Stomach (tissue), 19 donors: ENCODE measurements at places on chromosomes 7 and 10. TPM values are rescaled to one million over a fixed set of nuclear protein-coding genes. Genes with fewer than 3 reads are reported as not detected.
A peak's percentile ranks its signal among the peaks of the same experiment; 100 is the strongest.

MYH16 gene
- polyA plus RNA-seq = not detected

DNA sequence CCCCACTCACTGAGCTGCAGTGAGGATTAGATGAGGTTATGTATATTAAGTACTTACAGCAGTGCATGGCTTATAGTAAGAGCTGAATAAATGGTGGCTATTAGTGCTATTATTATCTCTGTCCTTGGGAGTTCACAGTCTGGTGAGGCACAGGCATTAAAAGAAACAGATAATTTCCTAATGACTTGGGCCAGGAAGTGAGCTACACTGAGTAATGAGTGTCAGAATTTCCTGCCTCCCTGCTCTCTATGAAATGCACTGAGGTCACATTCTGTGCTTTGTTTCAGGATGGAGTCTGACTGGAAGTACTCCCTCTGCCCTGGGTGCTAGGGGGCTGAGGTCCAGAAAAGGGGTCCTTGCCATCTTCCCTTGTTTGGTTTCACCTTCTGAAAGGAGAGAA is 48.7 kb upstream of the LOXL4 start:
- no peak overlapping the region for H3K27ac ChIP-seq
- H3K4me3 ChIP-seq = no peak overlapping the region
- no peaks in the 10 kb centered on the region for H3K4me1 ChIP-seq
- no peaks in the 10 kb centered on the region for H3K27me3 ChIP-seq
- no peaks in the 10 kb centered on the region for H3K36me3 ChIP-seq
- DNase-seq = no peak

- no peaks in the 10 kb centered on the region for H3K27me3 ChIP-seq
- DNase-seq = no peak
- no peak overlapping the region for H3K27ac ChIP-seq
- H3K4me1 ChIP-seq = no peaks in the 10 kb centered on the region
- H3K36me3 ChIP-seq = peaks cover 20% of the 10 kb centered on the region
These were observed 52.7 kb downstream of the VPS50 start for GRCh38 chr7:93284908-93285307.

GNGT1 gene
- polyA plus RNA-seq = not detected

DNA sequence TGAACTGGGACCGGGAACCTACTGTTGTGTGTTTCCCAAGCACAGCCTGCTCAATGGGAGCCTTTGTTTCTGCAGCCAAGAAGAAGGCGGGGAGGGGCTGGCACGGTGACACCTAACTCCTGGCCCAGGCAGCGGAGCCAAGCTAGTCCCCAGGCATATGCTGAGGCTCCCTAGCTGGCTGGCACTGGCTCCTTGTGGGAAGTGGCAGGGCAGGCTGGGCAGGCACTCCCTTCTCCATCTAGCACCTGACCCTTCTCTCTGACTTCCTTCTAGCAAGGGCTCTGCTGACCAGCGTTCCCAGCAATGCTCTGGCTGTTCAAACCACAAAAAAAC is 325.0 kb downstream of the PLXNA4 start:
- H3K4me1 ChIP-seq = peaks cover 55% of the 10 kb centered on the region
- H3K27ac ChIP-seq = peak overlapping the region; percentile 66
- DNase-seq = peak; percentile 88
- no peaks in the 10 kb centered on the region for H3K27me3 ChIP-seq
- no peak overlapping the region for H3K4me3 ChIP-seq

MRC1 gene
- polyA plus RNA-seq = 1.9 TPM

GRCh38 chr10:29102636-29103035 is 186.2 kb upstream of the LYZL1 start:
- no peak for DNase-seq
- H3K4me3 ChIP-seq = no peak overlapping the region
- H3K4me1 ChIP-seq = peaks cover 11% of the 10 kb centered on the region
- no peaks in the 10 kb centered on the region for H3K36me3 ChIP-seq
- H3K27ac ChIP-seq = no peak overlapping the region

- H3K4me3 ChIP-seq = no peak overlapping the region
- H3K27ac ChIP-seq = no peak overlapping the region
- H3K27me3 ChIP-seq = no peaks in the 10 kb centered on the region
These were observed 69.2 kb downstream of the PRTFDC1 start for GRCh38 chr10:24883176-24883575.

DNA sequence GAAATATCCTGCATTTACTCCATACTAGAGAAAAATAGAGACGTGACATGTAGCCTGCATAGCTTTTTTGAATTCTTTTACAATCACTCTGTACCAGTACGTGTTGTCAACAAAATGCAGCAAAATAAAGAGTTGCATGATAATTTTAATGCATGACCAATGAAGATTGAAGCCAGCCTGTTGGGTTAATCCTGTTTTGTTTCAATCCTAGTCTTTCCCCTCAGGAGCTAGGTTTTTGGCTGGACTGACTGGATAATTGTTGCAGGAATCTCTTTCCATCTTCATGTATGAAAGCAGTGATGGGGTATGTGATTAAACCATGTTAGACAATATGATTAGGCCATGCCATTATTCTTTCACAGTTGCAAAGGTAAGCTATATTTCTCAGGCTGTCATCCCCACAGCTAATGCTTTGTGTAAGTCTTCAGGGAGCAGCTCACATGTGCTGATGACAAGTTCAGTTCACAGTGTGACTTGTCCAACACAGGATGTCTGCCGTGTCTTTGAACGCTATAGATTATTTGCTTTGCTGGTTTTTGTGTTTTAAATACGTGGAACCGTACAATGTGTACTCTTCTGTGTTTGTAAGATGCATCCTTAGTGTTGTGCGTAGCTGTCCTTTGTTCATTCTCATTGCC is 24.4 kb downstream of the PAPSS2 start:
- DNase-seq = no peak
- H3K4me3 ChIP-seq = no peak overlapping the region
- H3K27ac ChIP-seq = no peak overlapping the region
- H3K27me3 ChIP-seq = no peaks in the 10 kb centered on the region
- peaks cover 19% of the 10 kb centered on the region for H3K4me1 ChIP-seq
- H3K36me3 ChIP-seq = no peaks in the 10 kb centered on the region

- no peak for DNase-seq
- H3K4me3 ChIP-seq = no peak overlapping the region
- no peak overlapping the region for H3K27ac ChIP-seq
- H3K4me1 ChIP-seq = peaks cover 14% of the 10 kb centered on the region
These were observed 261.9 kb downstream of the ELMO1 start for GRCh38 chr7:37186753-37187152.

NOS3 gene
- 2.5 TPM for polyA plus RNA-seq

DNA sequence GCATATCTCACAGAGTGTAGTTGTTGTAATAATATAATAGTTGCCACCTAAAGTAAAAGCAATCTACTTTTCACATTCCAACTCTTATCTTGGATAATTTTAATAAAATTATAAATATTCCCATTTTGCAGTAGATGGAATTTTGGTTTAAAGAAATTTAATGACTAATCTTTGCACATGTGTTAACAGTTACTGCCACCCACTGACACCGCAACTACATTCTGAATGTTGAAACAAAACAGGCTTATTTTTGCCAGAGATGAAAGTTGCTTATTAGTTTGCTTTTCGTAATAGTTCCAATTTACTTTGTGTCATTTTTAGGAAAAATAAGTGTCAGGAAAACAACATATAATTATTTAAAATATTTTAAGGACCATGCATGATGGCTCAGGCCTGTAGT is 557.5 kb upstream of the PCDH15 start:
- H3K27ac ChIP-seq = no peak overlapping the region
- no peaks in the 10 kb centered on the region for H3K36me3 ChIP-seq
- DNase-seq = no peak
- no peaks in the 10 kb centered on the region for H3K4me1 ChIP-seq
- no peaks in the 10 kb centered on the region for H3K27me3 ChIP-seq
- H3K4me3 ChIP-seq = no peak overlapping the region

DNA sequence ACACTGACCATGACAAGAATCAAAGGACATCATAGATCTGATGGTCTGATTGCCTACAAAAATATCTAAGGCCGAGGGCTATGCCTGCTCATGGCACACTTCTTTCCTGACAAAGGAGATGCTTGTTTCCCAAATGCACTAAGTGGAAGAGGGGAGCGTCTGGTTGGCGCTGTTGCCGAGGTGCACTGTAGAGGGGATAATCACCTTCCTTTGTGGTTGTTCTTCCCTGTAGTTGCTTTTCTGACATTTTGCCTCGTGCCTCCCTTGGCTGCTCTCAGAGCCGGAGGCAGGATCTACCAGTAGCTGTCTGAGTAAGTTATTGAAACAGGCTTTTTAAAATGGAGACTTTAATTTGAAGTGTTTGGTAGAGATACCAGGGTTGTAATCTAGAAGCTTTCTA is 352.0 kb downstream of the SORCS3 start:
- H3K4me1 ChIP-seq = no peaks in the 10 kb centered on the region
- H3K36me3 ChIP-seq = no peaks in the 10 kb centered on the region
- H3K27me3 ChIP-seq = no peaks in the 10 kb centered on the region
- H3K4me3 ChIP-seq = no peak overlapping the region

DNA sequence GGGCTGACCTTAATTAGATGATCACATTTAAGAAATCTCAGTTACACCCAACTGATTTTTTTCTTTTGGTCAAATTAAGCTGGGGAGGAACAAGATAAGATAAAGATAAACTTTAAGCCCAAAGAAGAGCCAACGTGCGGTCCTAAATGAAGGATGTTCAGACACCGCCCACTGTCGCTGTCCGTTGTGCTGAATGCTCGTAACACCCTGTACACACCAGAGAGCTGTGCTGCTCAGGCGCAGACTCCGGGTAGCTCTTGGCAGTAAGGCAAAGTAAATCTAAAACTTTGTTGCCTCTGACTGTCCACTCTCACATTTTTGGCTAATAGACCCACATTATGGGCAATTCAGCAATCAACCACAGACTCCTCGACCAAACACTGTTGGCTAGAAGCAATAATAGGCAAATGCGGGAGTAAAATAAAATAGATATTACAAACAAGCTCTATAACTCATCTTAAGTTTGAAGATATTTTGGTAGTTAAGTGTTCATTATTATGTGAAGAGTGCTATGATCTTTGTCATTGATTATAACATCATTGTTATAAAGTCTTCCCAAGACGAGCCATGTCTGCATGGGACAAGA is 57.1 kb downstream of the PLPP4 start:
- H3K36me3 ChIP-seq = no peaks in the 10 kb centered on the region
- H3K27ac ChIP-seq = no peak overlapping the region
- H3K27me3 ChIP-seq = peaks cover 4% of the 10 kb centered on the region
- peak; percentile 82 for DNase-seq
- H3K4me3 ChIP-seq = no peak overlapping the region

IFIT1B gene
- not detected for polyA plus RNA-seq

DNA sequence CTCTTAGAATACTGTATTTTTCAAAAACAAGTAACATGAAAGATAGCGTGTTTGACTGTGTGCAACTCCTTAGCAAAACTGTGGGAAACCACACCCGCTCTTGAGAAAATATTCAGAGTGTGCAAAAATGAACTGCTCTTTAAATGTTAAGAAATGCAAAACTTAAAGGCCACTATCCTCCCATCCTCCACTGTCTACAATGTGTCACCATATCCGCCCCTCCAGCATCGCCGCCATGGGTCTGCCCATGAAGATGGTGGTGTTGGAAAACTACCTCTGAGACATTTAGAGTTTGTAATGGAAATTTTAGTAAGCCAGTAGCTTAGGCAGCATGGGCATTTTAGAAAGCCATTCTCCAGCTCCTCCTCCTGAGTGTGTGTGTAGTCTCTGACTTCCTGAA is 20.1 kb upstream of the NMT2 start:
- no peak overlapping the region for H3K27ac ChIP-seq
- H3K27me3 ChIP-seq = peaks cover 5% of the 10 kb centered on the region
- no peaks in the 10 kb centered on the region for H3K36me3 ChIP-seq
- H3K4me3 ChIP-seq = no peak overlapping the region

DNA sequence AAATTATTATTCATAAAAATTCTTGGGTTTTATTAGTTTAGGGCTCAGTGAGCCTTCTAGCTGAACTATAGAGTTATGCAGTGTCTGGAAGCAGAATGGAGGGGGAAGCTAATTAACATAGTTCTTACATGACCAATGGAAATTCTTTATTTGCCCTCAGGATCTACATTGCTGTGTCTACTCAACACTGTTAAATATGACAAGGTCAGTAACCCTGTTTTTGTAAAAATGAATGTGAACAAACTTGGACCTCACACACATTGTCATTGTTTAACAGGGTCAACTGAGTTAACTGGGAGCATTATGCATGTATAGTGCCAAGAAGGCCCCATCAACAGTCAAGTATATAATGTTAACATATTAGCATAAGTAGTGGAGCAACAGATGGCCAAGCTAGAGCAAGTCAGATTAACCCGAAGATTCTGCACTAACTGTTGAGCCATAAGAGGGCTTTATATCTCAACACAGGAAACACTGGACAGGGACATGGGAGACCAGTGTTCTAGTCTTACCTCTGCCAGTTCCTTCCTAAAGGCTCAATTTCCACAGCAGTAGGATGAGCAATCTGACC is 122.5 kb upstream of the SEM1 start:
- DNase-seq = peak; percentile 6
- no peaks in the 10 kb centered on the region for H3K27me3 ChIP-seq
- no peaks in the 10 kb centered on the region for H3K4me1 ChIP-seq
- no peaks in the 10 kb centered on the region for H3K36me3 ChIP-seq
- H3K4me3 ChIP-seq = no peak overlapping the region

DNA sequence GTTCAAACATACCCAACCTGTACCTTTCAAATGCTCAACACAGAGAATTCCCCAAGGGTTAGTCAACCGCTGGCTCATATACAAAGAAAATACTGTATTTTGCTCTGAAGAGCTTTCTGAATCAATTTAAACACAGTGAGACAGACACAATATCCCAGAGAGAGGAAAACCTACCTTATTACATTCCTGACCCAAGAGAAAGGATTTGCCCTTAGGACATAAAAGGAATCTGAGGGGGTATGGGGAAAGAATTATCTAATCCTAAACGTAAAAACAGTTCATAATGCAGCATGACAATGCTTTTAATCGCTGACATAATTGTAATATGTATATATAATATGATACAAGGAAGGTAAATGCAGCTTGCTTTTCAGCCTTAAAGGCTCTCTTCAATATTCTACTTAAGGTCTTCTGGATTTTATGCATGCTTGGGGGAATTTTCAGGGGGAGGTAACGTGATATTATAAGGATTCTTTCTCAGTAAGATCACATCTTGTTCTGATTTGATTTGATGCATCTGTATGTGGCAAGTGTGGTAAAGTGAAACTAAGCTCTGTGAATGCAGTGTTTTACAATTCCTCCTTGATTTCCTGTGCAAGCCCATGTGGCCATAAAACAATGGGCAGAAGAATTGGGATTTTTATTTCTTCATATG is 240.5 kb downstream of the GLI3 start:
- peaks cover 9% of the 10 kb centered on the region for H3K4me1 ChIP-seq
- no peak overlapping the region for H3K4me3 ChIP-seq
- H3K27me3 ChIP-seq = no peaks in the 10 kb centered on the region
- H3K36me3 ChIP-seq = no peaks in the 10 kb centered on the region

RAPGEF5 gene
- polyA plus RNA-seq = 1.5 TPM

DNA sequence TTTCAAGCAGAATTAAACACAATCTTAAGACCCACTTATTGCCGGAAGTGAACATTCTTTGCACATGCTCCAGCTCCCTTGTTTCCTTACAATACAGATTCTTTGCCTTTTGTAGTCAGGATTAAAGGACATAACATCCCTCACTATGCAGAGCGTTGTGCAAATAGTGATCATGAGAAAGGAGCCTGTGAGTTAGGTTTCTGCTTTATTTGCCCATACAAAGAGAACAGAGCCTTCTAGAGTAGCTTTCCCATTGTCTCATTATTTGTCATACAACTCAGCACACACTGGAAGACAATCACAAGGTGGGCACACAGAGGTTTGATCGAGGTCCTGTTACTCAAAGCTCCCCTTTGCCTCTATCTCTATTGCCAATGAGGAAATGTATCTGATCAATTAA is 48.2 kb upstream of the WDR11 start:
- no peak overlapping the region for H3K27ac ChIP-seq
- DNase-seq = no peak
- H3K4me3 ChIP-seq = no peak overlapping the region
- H3K36me3 ChIP-seq = no peaks in the 10 kb centered on the region
- H3K4me1 ChIP-seq = no peaks in the 10 kb centered on the region
